ENCODE measurements at places on chromosomes 11 and 22.

DNA sequence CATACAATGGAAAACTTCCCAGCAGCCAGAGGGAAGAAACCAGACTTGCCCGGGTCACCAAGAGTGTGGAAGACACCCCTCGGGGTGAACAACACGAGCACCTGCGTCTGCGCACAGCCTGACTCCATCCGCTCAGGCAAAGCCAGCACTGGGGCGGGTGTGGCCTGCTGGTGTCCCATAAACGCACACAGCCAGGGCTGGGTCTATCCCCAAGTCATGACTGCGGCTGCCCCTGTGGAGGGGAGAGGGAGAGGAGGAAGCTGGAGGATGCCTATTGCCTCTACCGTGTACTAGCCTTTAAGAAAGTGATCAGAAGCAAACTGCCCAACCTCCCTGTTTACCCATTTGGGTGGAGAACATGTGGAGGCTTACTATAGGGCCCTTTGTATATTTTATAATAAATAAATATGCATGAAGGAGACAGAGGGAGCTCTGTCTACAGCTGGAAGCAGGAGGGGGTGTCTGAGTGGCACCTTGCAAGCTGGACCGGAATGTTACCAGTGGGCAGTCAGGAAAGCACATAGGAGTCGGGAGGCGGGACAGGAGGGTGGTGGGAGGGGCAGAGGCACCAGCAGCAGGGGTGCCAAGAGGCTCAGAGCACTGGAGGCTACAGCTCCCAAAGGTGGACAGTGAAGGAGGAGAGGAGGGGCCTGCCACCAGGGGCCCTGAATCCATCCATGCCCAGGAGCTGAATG lies 79.6 kb downstream of the PHF21B start:
- DNase-seq = no peak

DNA sequence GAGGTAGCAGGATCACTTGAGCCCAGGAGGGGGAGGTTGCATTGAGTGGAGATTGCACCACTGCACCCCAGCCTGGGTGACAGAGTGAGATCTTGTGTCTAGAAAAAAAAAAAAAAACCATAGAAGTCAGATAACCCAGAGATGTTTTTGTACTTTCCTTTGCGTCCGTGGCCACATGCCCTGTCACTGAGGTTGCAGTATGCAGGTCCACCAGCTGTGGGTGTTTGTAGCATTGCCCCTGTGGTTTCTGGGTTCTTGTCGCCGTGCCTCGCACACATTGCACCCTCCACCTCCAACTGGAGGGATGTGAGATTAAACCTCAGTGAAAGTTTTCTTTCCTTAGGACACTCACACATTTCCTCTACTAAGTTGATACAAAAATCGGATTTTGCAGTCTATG lies 70.3 kb downstream of the TNRC6B start:
- no peak for DNase-seq

GRCh38 chr11:10114593-10115404 lies 179.2 kb downstream of the SBF2 start:
- no peak for DNase-seq

DNA sequence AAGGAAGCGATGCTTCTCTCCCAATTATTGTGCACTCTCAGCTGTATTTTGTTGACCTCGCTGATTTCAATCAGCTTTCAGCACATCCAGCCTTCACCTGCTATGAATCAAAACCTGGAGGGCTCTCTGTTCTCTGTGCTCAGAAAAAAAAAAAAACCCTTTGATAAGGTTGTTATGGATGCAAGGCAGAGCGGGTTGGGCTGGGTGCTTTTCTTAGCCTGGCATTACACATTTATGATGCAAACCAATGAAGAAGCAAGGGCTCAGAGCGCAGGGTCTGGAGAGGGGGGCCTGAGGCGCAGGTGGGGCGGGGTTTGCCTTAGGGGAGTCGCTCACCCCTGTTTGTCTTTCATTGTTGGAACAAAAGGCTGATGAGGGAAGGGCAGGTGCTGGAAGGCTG lies 86.0 kb upstream of the CADM1 start:
- no peak for DNase-seq

- DNase-seq = no peak
These were observed 21.4 kb upstream of the BMAL1 start for GRCh38 chr11:13256216-13256615.

GRCh38 chr22:44577391-44578109 lies 79.5 kb upstream of the RTL6 start:
- DNase-seq = no peak

DNA sequence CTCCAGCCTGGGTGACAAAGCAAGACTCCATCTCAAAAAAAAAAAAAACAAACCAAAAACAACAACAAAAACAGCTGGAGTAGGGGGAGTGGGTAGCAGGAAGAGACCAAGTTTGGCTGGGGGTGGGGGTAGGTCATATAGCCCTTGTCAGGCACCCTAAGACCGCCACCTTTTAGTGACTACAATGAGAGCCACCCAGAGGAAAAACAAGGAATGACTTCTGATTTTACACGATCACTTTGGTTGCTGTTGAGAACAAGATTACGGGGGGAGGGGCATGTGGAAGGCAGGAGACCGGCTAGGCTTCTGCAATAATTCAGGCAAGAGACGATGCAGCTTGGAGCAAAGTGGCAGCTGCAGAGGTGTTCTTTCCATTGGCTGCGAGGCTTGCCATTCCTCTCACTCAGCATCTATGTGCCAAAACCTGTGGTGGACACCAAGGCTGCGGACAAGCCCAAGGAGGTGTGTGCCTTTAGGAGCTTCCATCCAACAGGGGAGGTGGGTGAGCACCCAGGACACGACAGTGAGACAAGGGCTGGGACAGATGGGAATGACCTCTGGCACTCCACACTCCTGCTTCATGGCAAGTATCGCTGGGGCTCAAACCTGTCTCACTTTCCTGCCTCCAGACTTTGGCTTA lies 1.7 kb downstream of the RPS19BP1 start:
- DNase-seq = peak; percentile 85

- DNase-seq = no peak
These were observed 59.2 kb upstream of the RTL6 start for GRCh38 chr22:44557064-44557748.

DNA sequence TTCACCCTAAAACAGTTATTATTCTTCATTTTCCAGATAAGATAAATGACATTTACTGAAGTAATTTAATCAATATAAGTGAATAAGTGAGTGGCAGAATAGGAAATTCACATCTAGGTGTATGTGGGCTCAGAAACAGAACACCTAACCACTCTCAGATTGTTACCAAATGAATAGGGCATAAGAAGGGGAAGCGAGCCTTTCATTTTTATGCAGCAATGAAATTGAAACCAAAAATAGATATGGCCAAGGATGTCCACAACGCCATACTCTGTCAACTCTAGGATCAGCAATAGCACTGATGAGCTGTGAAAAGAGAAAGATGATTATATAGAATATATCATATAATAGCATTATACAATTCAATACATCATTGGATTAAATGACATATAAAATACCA lies 398.1 kb upstream of the API5 start:
- DNase-seq = no peak

GRCh38 chr11:116335078-116335477 lies 437.7 kb downstream of the BUD13 start:
- DNase-seq = no peak

- DNase-seq = no peak
These were observed 421.8 kb upstream of the ANO5 start for GRCh38 chr11:21771097-21771496.

GRCh38 chr22:37270928-37271650 lies 11.2 kb upstream of the CYTH4 start:
- DNase-seq = peak; percentile 66

- no peak for DNase-seq
These were observed 66.7 kb downstream of the MYEOV start for GRCh38 chr11:69360606-69361005.

DNA sequence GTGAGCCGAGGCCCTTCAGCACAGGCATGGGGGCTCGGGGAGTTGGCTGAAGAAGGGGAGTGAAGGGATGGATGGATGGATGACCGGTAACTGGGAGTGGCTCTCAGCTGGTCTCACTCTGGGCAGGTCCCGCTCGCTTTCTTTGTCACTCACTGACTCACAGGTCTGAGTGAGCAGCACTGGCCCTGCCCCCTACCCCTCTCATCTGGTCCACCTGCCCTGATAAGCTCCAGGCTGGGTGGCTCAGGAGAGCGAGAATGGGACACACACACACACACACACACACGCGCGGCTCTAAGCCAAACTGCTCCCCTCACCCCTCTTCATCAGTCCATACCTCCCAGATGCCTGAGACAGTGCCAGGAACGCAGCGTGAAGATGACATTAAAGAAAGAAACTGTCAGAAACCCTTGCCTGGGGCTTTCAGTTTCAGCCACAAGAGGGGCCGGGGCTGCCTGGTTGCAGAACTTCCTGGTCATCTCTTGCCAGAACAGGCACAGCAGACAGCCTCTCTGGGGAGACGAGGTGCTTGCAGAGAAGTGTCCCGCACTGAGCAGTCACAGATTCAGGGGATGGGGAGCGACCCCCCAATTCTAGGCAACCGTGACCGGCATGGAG lies 16.5 kb upstream of the SHISAL1 start:
- no peak for DNase-seq

- DNase-seq = no peak
These were observed at the start of gene DESI1 for GRCh38 chr22:41620589-41621098. DESI1 (minus strand) TSS chr22:41621043; CDS start chr22:41620839, 204 bp downstream.
